Left kidney (tissue), 8 donors: ENCODE measurements at places on chromosomes 5 and 9. TPM values are rescaled to one million over a fixed set of nuclear protein-coding genes. Genes with fewer than 3 reads are reported as not detected.

DNA sequence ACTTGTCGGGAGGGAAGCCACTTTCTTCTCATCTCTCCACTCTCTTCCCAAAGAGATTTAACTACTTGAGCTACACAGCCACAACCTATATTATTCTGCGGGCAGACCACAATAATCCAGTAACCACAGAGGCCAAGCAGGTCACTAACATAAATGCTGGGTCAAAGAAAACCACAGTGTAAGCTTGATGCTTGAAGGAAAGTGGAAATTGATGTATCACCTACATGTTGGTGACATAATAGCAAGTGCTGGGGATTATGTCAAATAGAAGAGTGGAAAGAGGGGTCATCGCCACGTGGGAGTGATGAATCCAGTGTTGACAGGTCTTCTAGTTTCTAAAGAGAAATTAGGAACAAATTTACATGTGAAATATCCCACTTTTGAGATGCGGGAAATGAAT, 40.9 kb downstream of the RFK start:
- DNase-seq = no peak

- DNase-seq = no peak
Observed at GRCh38 chr9:34025062-34025461, 23.6 kb downstream of the UBAP2 start.

DNA sequence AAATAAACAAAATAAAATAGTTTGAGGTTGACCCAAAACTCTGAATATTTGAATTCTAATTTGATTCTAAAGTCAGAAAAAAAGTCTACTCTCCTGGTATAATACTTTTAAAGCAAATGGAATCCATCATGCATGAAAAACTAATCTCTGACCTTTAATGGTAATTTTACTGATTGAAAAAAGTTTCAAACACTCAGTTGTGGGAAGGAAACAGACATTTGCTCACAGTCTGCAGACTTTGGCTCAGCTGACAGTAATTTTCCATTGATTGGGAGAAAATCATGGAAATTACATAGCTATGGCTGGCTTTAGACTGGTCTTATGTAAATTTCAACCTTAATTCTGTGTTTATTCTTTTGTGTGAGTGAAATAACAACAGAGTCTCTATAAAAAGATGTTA, 574.3 kb downstream of the PDE4D start:
- no peak for DNase-seq

GRCh38 chr5:138789771-138790242, 36.6 kb downstream of the CTNNA1 start:
- peak; percentile 51 for DNase-seq

- no peak for DNase-seq
Observed at GRCh38 chr9:135040892-135041291, 46.6 kb upstream of the OLFM1 start.

GRCh38 chr9:132683873-132684272, 13.6 kb downstream of the GTF3C4 start:
- DNase-seq = no peak

DNA sequence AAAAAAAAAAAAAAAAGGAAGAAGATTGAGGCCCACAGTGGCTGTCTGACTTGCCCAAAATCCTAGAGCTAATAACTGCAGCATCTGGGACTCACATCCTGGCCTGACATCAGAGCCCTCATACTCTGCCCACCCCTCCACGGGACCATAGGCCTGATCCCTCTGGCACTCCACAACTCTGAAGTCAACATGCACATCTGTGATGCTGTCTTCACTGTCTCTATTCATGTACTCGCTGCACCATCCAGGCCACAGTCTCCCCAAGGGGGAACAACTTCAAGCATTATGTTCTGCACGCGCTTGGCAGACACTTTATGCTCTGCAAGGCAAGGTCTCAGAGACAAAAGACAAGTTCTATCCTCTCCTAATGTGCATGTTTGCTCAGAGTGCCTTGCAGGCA, 158.2 kb downstream of the SPOCK1 start:
- no peak for DNase-seq

GRCh38 chr5:153534102-153534501, 43.6 kb downstream of the GRIA1 start:
- no peak for DNase-seq

The TMEFF1 gene
- 5.5 TPM for polyA plus RNA-seq

The C5orf58 gene
- 0.25 TPM for polyA plus RNA-seq

The EPB41L4B gene
- 17.4 TPM for polyA plus RNA-seq

The AJM1 gene
- 1.00 TPM for polyA plus RNA-seq

The ZNF354C gene
- polyA plus RNA-seq = 18.4 TPM

The NKD2 gene
- polyA plus RNA-seq = 15.6 TPM
